ENCODE measurements at places on chromosomes 2 and 18.
A peak's percentile ranks its signal among the peaks of the same experiment; 100 is the strongest.

GRCh38 chr2:165634855-165635254 is 159.2 kb downstream of the GALNT3 start:
- DNase-seq = no peak

DNA sequence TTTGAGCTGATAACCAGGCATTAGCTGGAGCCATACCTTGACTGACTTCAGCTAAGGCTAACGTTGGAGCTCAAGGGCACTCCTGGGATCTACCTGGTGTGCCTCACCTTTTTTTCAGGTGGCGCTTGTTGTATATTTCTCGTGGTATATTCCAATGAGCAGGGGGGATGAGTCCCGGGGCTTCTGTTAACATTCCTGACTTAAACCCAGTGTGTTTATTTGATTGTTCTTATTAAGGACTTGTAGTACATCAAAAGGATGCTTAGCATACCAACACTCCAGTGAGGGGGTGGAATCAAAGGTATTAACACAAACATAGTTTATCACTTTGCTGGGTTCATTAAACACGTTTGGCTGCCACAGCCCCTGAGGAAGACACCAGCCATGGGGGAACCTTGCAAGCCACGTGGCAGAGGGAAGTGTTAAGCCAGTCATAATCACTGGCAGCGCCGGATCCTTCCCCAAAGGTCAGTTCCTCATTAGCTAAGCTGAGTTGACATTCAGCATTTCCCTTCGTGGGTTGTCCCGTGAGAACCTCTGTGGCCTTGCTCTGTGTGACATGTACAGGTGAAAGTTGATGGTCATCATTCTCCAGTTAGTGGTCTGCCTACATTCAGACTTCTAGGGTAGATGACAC is 119.5 kb upstream of the MCFD2 start:
- no peak for DNase-seq

GRCh38 chr2:137369106-137369505 is 595.2 kb upstream of the HNMT start:
- no peak for DNase-seq

- DNase-seq = no peak
Measured at GRCh38 chr18:29009250-29009803, 832.4 kb upstream of the CDH2 start.

DNA sequence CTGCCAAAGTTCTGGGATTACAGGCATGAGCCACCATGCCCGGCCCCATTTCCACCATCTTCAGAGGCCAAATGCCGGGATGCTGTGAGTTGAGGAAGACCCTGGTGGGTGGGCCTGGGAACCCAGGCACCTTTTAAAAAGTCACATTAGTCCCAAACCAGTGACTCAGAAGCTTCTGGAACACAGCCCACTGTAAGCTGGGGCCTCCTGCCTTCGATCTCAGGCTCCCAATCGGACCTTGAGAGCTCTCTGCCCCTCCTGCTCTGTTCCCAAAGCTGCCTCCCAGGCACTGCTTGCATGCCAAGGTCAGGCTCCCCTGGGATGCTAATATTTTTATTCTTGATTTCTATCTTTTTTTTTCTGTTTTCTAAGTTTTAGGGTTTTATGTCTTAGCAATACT is 4.2 kb downstream of the ADCY3 start:
- DNase-seq = no peak

GRCh38 chr2:96092951-96093350 is 23.4 kb downstream of the ADRA2B start:
- no peak for DNase-seq

DNA sequence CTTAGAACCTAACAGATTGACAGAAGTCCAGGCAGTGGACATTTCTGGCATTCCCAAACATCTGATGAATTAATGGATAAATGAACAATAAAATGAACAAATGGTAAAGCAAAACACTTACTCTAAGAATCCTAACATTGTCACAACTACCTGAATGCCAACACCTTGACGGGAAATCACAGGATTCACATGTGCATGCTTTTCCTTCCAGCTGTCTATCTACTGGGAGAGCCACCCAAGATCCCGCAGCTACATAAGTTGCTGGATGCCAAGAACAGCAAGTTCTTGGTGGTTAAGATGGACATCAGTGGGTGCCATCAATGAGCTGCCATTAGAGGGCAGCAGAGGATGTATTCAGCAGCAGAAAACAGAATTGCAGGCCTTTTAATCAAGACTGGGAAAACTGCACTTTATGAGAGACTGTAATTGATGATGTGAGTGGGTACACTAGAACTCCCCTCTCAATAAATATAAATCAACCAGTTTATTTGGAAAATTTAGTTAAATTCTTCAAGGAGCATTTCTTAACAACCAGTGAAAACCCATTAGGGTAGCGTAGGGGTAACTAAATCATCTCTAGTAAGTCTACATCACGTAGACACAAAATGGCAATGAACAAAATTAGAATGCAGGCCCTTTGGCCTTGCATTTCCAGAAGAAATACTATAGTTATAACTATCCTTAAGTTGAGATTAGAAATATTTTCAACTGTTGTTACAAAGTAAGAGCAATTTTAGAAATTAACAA is 45.6 kb downstream of the SESTD1 start:
- DNase-seq = peak; percentile 59

DNA sequence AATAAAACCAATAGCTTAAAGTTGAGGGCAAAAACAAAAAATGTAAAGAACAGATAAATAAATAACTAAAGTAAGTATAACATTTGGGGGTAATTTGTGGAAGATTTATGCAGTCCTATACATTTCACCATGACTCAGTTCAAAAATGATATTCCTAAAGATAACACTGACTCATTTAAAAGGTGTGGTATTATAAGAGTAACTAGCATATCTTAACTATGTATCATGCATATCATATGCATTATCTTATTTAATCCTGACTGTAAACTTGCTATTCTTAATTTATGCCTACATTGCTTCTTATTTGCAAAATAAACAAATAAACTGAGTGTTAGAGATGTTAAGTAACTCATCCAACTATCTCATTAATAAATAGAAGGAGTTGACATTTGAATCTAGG is 726.5 kb upstream of the PKDCC start:
- no peak for DNase-seq

DNA sequence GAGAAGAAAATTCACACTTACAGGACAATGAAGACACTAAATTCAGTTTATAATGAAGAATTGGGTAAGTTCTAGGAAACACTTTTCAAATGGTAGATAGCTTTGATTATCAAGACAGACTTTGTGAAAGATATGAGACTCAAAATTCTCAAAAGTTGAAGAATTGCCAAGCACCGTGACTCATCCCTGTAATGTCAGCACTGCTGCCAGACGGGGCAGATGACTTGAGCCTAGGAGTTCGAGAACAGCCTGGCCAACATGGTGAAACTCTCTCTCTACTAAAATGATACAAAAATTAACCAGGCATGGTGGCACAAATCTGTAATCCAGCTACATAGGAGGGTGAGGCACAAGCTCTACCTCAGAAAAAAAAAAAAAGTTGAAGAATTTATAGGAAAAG is 1820.1 kb upstream of the LRRTM1 start:
- no peak for DNase-seq

GRCh38 chr18:46946656-46947282 is 29.4 kb downstream of the KATNAL2 start:
- DNase-seq = peak; percentile 82

DNA sequence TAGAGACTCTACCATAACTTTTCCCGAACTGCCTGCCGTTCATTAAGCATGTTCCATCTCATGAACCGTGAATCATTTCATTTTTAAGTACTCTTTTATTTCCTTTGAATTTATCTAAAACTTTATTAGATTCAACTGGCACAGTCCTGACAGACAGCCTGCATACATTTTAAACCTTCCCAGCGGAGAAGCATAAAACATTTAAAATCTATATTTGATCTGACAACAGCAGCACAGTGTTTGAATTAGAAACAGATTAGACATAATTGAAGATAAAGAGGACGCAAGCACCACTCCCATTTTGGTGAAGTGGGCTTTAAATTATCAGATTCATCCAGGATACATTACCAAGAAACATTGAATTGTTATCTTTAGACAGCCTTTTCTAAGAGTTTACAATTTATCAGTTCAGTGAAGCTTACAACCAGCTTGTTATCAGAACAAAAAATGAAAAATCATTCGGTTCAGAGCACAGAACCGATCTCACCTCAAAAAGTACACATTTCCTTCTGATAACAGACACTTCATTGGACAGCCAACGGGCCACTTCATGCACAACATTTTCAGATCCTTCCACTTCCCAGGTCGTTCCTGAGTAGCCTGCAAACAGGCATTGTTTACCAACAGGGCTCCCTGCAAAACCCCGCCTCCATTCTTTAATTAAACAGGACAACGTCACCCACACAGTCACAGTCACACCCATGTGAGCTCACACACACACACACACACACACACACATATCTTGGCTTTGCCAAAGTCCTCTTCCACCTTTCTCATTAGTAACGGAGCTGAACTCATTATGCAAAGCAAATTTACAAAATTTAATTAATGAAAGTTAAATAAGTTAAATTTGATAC is 171.2 kb downstream of the SP3 start:
- DNase-seq = no peak

GRCh38 chr2:28717339-28717758 is 34.3 kb upstream of the PPP1CB start:
- no peak for DNase-seq

- DNase-seq = no peak
Measured at GRCh38 chr2:94987074-94988020, 38.2 kb upstream of the MAL start.

DNA sequence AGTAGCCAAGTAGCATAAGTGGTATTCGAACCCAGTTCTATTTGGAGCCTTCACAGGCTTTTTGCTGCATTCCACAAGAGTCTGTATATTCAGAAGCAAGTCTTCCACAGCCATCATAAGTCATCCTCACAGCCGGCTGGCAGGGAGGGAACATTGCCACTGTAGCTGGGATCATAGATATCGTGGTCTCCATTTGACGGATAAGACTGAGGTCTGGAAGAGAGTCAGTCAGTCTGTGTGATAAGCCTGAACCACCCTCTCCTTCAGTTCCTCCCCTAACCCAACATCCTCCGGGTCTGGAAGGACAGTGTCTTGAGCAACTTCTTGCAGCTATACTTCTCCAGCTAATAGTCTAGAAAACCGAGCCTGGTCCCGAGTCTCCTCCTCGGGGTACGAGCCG is 17.0 kb upstream of the C1QL2 start:
- DNase-seq = no peak

DNA sequence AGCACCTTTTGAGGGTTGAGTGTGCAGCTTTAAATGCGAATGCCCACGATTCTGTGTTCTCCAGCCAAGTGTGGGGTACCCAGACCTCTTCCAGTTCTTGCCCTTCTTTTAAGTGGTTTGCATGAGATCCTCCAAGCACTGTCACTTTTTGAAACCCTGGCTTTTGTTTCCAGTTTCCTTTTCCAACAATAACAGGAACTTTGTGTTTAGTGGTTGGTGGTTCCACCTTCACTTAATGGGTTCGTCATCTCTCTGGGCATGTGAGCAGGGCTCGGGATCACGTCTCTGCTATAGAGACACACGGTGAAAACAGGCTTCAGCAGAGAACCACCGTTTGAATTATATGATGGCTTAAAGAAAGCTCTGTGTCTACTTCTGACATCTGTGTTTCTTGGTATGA is 197.6 kb downstream of the LDLRAD4 start:
- no peak for DNase-seq

- no peak for DNase-seq
Measured at GRCh38 chr2:105183555-105184323, 57.8 kb upstream of the GPR45 start.

DNA sequence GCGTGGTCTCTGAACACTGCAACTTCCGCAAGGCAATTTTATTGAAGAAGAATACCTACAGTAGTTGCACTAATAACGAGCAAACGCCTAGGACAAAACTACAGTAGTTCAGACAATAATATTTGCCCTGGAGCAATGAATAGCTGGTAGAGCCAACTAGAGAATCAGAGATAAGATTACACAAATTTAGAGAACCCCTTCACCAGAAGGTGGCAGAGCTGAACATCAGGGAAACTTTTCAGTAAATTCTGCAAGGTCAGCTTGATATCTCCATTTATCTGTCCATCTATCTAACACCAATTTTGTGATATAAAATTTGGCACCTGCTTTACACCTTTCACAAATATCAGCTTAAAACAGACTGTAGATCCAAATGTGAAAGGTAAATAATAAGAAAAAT is 43.8 kb downstream of the CDH19 start:
- no peak for DNase-seq

DNA sequence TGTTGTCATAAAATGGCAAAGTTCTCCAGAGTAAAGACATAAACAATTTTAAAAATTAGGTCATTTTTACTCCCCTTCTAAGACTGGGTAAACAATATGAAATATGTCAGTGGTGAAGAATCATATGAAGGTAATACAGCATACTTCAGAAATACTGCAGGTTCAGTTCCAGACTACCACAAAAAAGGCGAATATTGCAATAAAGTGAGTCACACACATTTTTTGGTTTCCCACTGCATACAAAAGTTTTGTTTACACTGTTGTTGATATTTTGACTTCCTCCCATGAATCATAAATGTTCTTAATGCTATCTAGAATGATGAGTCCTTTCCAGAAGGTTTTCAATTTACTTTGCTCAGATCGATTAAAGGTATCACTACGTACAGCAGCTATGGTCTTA is 73.5 kb downstream of the SMC6 start:
- DNase-seq = no peak

GRCh38 chr2:70551167-70551566 is 2.5 kb downstream of the TGFA start:
- no peak for DNase-seq

- DNase-seq = no peak
Measured at GRCh38 chr2:24702800-24703199, 90.4 kb downstream of the PTRHD1 start.

DNA sequence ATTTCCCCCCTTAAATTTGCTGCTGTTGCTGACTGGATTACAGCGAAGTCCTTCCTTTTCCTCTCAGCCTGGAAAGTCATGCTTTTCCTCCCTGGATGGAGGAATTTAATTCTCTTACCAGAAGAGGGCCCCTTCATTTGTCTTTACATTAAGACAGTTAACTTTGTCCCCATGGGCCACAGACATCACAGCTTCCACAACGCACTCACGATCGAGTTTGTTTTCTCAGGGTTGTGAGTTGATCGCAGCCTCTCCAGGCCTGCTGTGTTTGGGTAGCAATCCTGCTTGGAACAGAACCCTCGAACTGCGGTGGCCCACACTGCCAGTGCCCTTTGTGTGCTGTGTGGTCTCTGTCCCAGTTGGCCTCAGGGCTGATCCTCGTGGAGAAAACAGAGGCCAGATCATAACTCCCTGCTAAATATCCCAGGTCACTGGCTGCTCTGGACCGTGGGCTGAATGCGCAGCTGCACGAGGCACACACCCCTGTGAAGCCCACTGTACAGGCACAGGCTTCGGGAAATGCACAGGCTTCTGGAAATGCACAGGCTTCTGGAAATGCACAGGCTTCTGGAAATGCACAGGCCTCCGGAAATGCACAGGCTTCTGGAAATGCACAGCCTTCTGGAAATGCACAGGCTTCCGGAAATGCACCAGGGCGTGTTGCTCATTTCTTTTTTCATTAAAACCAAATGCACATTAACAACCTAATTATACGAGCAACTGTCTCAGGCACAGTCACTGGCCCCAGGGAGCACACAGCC is 2.2 kb upstream of the PDIA6 start:
- DNase-seq = no peak

GRCh38 chr2:227610123-227610522 is 4.5 kb downstream of the SCYGR3 start:
- DNase-seq = no peak

Data from activated T-cell treated with anti-CD3 and anti-CD28 coated beads, Interleukin-2, amount 50 U/mL, for 48 hours (primary cell).